Inflammatory macrophage treated with lipopolysaccharide for 4 hours (primary cell): ENCODE measurements at places on chromosomes 16 and 17.

GRCh38 chr16:23842137-23842600, 6.4 kb downstream of the PRKCB start:
- DNase-seq = peak; percentile 64

DNA sequence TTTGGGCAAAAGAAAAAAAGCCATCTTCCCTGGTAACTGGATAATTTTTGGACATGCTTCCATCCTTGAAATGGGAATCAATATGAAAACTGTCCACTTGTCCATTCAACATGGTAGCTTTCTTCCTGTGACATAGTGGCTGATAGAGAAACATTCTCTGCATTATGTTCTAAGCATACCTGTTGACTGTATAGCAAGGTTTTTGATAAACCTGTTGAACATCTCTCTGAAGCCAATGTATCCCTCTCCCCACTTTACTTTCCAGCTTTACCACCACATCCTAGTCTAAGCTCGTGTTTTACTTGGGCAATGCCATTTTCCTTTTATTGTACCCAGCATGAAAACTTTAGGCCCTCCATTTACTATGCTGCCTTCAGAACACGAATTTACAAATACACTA, 630.1 kb downstream of the TOX3 start:
- no peak for DNase-seq

- DNase-seq = no peak
These were observed 279.6 kb downstream of the HS3ST3A1 start for GRCh38 chr17:13321951-13322701.

DNA sequence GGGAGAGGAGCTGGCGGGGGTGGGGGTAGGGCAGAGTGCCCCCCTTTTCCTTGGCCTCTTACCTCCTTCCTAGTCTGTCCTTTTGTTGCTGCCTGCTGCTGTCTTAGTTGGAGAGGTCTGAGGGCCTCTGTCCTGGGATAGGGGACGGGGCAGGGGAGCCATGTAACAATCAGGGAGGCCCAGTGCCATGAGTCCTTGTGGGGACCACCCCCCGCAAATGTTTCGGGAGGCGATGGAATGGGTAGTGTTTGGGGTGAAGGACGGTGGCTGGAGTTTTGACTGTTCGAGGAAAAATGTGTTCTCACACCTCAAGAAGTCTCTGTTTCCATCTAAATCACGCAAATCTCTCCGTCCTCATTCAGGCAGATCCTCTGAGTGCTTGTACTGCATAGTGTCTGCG, 99.0 kb downstream of the OR1D5 start:
- no peak for DNase-seq

DNA sequence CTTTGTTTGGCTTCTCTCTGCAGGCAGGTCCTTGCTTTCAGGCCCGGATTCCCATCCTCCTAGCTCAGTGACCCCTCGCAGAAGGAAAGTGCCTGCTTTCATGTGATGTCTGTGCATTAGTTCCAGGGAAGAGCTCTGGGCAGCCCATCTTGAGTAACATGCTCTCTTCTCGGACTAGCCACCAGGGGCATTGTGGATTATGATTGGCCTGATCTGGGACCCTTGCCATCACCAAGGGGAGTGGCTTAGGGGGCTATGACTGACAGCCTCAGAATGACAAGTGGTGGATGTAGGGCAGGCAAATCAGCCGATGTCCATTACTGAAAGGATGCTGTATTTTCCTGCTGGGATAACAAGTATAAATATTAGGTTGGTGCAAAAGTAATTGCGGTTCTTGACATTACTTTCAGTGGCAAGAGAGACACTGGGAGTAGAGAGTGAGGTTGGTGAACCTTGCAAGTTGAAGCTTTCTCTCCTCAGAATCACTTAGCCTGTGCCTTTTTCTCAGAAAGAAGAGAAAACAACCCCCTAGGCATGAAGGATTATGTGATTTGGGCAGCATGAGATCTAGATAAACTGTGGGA, 71.5 kb upstream of the MPHOSPH6 start:
- no peak for DNase-seq

DNA sequence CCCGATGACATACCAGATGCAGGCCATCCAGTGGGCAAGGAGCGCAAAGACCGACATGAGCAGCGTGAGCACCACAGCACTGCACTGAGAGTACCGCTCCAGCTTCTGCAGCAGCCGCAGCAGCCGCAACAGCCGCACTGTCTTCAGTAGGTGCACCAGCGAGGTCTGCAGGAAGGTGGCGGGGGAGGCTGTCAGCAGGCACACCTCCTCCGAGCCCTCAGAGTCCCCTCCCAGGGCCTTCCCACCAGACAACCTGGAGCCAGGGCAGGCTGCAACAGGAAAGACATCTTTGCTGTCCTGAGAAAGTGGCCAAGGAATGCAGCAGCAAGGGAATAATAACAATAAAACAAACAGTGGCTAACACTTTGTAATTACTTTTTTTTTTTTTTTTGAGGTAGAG, 9.1 kb downstream of the KCNH4 start:
- DNase-seq = no peak

- DNase-seq = peak; percentile 38
These were observed 43.4 kb downstream of the SLFN5 start for GRCh38 chr17:35286120-35286781.

DNA sequence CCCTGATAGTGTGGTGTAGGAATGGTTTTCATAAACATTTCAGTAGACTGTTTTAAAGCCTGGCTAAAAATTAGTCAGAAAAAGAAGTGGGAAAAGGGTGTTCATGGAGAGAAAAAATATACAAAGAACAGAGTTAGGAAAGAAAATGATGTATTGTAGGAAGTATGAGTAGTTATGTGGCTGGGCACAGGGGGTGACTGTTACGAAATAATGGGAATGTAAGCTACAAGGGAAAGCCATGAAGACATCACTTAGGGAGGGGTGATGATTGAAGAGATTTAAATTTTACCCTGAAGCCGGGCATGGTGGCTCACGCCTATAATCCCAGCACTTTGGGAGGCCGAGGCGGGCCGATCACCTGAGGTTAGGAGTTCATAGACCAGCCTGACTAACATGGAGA, 55.3 kb downstream of the NUP88 start:
- no peak for DNase-seq

DNA sequence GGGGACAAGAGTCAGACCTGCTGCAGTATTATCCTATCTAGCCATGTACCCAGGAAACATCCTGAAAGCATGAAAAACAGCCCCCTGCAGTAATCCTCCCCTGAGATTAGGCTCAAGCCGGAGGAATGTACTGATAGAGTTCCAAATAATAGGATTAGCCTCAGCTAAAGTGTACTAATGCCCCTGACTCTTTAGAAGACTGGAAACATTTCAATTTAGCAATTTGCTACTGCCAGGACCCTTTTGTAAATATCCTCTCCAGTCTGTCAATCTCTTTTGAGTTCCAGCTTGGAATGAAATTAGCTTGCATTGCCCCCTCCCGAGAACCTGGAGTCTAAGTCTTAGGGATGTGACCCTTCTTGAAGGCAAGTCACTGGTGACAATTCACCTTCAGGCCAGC, 110.8 kb upstream of the DNAH9 start:
- DNase-seq = no peak

GRCh38 chr16:74605746-74606520, 981 bp downstream of the GLG1 start:
- DNase-seq = peak; percentile 36

DNA sequence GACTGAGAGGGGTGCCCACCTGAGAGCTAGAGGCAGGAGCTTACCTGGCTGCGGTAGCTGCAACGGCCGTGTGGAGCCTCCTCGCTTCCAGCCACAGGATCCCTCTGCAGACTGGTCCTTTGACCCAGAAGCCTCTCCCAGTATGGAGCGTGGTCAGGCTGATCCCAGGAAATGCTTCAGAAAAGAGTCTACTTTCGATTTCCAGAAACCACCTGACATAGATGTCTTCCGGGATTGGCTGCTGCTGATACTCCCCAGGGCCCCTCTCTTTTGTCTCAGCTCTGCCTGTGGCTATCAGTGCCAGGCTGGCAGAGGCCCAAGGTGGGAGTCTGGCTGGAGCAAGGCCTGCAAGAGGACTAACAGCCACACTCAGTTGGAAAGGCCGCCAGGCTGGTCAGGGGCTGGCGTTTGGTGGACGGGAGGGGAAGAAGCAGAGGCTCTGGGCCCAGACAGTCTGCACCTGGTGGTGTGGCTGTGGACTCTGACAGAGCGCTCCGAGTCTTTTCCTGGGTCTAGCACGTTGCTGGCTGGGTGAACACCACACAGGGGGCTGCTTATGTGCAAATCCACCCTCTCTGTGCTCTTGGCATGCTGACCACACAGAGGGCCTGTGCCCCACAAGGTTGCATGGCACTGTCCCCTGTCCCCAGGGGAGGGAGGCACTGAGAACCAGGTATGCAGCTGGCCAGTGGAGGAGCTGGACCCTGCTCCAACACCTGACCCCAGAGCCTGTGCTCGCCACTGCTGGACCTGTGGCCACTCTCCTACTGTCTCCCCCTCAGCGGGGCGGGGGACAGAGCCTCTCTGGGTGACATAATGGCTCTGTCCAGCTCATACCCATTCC, at the start of gene LGALS3BP:
Gene LGALS3BP, minus strand, starts transcription at position 144 of the 844 bp plus-strand sequence. CDS start 2,732 bp downstream, outside the sequence.
- peak; percentile 69 for DNase-seq

DNA sequence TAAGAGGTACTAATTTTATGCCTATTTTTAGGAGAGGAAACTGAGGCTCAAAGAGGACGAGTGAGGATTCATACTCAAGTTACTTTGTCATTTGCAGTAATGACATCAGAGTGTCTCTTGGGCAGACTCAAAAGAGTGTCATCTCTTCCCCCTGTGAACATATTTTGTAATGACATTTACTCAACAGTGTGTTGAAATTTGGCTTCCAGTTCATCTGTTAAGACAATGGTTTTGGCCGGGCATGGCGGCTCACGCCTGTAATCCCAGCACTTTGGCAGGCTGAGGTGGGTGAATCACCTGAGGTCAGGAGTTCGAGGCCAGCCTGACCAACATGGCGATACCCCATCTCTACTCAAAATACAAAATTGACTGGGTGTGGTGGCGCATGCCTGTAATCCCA, 28.9 kb downstream of the WFDC1 start:
- DNase-seq = peak; percentile 71

DNA sequence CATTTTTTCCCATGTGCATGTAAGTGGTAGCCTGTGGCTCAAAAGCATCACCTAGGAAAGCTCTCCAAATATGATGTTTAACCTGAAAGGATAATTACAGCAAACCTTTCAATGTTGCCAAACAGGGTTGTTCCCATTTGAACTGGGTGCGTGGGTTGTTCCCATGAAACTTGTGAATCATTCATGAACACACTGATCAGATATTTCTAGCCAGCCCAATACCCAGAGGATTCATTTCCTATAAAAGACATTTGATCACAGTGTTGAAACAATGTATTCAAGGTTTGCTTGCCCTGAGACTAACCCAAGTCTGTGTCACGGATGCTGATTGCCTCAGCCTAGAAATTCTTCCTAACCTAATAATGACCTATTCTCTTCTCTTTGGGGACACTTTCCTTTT, 12.9 kb downstream of the KRT39 start:
- peak; percentile 90 for DNase-seq

GRCh38 chr17:79987187-79987934, 48.3 kb downstream of the TBC1D16 start:
- no peak for DNase-seq

DNA sequence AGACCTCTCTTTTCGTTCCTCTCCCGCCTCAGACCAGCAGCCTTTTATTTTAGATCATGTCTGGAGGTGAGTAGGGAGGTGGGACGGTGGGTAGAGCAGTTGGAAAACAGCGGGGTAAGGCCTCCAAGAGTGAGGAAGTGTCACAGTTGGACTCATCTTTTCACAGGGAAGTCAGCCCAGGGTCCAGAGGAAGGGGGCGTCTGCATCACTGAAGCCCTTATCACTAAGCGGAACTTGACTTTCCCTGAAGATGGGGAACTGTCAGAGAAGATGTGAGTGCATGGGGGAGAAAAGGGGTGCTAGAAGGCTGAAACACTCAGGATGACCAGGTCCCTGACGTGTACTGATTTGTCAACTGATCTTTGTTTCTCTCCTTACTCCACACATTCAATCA, 461 bp downstream of the LRRC46 start:
- DNase-seq = peak; percentile 60

GRCh38 chr17:17944743-17945142, 27.5 kb downstream of the TOM1L2 start:
- no peak for DNase-seq
